ENCODE measurements at places on chromosomes 5 and 9. TPM values are rescaled to one million over a fixed set of nuclear protein-coding genes. Genes with fewer than 3 reads are reported as not detected.

CCL27 gene
- total RNA-seq: 0.67 TPM

SNCB gene
- total RNA-seq: not detected

CDH10 gene
- 11.0 TPM for total RNA-seq

IL5 gene
- not detected for total RNA-seq

SPINK6 gene
- not detected for total RNA-seq

DNA sequence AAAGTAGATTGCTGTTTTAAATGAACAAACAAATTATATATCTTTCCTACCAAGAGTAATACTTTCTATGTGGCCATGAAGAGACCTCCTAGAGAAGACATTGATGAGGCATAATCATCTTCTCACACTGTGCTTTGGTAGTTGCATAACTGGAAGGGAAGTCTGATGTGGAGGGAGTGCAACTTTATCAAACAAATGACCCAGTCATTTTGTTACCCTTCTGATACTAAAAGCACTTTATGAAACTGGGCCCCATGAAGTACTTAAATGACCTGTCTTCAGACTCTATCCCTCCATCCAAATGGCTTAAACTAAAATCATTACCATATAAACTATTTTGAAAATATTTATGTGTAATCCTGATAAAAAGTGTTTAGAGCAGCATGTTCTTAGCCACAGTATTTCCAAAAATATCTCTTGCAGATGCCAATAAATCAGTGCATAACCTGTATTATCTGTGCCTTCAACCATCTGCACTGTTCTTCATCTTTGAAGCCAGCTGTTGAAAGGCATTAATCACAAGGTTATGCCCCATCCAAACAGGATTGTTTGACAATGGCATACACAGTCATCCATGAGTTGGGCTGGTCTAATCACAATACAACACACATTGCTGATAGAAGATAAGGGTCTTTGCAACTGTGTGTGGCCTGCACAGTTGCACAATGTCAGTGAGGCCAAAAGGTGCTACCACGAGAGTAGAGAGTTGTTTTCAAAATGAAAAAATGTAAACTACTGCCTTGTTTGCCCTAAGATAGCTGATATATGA lies 31.9 kb upstream of the MIER3 start:
- DNase-seq: no peak

DNA sequence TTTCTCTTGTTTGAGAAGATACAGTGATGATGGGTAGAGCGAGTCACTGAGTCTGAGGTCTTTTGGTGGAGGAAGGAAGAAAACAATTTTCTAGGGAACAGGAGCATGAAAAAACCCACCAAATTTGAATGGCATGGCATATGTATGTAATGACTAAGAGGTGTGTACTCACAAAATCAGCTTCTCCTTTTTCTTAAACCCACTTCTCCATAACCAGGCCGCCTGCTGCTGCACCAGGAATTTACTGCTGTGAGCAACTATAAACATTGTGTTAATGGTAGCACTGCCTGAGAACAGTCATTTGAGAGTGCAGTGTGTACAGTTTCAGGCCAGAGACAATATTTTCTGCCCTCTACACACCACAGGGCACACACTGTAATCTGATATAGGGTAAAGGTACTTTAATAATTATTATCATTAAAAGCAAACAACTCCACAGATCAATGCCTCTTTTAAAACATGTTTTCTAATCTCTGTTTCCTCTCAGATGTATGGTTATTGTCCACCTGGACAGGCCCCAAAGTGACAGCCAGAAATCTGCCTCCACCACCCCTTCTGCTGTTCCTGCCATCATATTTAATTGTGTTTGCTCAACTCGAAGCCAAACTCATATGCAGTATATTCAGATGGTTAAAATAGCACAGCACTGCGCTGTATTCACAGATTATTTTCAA lies 241.6 kb downstream of the KIAA0825 start:
- no peak for DNase-seq

DNA sequence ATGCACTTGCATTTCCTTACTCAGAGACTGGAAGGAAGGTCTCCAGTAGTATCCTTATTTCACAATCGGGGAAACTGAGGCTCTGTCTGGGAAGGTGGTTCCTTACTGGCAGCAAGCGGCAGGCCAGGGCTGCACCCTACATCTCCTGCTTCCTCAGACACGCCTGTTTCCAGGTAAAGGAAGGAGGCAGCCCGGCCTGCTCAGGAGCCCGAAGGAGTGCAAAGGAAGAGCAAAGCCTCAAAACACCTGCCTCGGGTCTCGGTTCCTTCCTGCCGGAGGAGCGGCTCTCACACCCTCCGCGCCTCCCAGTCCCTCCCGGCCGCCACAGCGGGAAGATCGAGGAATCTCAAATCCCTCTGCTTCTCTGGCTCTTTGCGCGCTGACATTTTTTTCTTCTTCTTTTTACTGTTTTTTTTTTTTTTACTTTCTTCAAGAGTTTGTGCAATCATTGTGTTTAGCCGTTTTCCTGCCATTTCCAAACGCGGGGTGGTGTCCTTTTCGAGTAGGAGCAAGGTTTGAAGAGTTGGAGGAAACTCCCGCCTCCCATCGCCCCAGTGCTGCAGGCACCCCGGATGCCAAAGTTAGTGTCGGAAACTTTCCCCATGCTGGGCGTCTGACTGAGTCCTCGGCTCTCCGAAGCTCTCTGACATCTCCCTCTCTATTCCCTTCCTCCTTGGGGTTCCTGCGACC lies 1.0 kb downstream of the GGTA1 start:
- no peak for DNase-seq

DNA sequence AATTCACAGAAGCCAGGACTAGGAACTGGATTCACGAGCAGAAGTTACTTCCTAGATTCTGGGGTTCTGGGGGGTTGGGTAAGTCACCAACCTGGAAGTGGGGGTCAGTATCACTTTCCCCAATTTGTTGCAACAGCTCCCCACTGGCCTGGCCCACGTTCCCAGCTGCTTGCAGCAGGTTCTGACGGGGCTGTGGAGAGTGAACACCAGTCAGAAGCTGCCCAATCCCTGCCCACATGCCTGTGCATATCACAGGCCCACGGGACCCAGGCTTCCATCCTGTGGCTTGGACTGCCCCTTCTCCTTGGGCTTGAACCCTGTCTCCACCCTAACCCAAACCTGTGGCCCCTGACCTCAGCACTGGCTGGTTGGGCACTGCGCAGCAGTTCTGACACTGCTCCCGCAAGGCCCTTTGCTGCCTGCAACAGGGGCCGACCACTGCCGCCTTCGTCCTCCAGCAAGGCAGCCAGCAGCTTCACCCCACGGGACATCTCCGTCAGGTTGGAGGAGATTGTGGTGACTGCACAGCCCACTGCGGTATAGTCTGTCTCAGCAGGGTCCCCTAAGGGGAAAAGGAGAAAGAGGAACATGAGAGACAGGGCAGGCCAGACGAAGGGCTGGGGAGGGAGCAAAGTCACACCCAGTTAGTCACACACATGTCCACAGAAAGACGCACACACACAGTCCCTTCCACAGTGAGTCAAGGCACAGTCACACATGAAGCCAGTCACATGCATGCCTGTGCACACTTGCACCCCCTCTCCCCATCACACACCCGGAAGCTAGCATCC lies 13.1 kb downstream of the TLN1 start:
- DNase-seq: no peak

DNA sequence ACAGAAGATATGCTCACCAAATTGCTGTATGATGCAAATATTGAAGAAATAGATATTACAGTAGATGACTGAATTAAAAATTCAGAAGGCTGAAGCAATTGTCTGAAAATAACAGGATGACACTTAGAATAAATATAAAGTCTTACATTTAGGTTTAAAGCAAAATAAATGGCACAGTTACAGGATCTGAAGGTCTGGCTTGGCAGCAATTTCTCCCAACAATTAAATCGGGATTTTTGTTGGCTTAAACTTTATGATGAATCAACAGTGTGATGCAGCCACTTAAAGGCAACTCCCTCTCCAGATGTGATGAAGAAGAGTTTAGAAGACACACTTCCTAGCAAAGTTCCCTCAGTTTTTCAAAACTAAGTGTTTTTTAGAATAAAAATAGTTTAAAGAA lies 80.5 kb downstream of the NREP start:
- DNase-seq: no peak

DNA sequence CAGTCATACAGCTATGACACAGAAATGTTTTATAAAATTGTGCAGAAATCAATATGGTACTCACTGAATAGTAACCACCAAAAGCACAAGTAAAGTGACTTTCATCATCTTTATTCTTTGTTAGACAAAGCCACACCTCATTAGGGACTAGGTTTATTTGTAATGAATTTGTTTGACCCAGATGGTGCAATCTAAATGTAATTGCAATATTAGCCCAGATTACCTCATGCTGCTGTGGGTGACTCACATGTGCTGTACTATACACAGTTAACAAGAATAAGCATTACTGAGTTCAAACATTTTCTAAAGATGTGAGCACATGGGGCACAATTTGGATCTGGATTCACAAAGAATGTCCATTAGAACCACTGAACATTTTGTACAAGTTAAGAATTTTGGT lies 759.3 kb upstream of the TYRP1 start:
- DNase-seq: no peak

DNA sequence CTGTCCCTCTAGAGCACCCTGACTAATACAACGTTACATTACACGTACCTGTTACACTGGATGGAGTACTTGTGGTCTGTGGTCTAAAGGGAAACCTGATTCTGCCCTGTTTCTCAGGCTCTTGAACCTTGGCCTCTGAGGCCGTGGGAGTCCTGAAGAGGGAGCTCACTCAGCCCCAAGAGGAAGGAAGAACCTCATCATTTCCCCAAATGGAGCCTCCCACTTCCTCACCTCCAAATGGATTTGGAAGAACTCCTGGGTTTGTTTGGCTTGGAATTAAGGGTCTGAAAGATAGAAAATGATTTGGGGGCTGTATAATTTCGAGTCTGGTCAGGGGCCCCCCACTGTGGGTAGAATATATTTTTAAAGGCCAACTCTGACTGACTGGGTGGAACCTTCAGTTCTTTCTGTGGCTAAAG lies 200.2 kb downstream of the SEMA6A start:
- no peak for DNase-seq

DNA sequence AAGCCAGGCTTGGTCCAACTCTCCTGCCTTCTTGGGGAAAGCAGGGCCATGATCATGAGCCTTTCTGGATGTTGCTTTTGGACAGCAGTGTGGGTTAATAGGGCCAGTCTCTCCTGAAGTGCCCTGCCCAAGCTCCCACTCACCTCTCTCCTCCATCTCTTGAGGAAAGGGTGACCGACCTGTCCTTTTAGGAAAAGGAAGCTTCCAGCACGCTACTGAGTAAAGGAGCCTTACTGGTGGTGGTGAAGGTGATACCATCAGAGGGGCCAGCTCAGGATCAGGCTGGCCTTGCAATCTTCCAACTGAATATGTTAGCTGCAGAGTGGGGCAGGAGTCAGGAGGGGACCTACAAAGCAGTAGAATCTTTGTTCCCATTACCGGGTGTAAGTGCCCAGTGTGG lies 2.2 kb upstream of the RGS3 start:
- DNase-seq: no peak

DNA sequence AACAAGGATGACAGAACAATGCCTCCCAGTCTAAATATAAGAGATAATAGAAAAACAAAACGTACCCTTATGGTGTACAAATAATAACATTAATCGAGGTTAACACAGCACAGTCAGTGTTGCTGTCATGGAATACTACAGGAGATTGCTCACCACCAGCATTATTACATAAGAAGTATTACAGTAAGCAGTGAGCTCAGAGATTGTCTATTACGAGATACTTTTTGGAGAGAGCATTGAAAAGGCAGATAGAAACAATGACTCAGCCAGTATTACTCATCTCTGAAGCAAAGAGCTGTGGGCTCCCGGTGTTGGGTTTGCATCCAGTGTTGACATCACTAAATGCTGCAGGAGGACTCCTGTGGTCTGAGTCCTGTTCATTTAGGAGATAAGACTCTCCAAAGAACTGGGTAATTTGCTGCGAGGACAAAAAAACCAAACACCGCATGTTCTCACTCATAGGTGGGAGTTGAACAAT lies 191.9 kb upstream of the SEMA6A start:
- DNase-seq: no peak

DNA sequence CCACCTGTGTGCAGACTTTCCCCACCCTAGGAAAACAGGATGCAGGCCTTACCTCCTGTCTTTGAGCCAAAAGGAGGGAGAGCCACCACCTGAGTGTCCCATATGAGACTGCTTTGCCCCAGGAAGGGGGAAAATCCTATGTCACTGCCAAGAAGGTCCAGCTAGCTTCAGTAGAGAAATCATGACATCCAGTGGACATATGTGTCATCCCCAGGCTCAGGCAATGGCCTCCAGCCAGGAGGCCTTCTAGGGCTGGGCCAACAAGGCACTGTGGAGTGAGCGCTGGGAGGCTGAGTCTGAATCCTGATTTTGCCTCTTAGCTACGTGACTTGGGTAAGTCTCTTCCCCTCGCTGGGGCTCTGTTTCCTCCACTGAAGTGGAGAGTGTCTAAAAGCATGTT lies 60.2 kb downstream of the SMIM23 start:
- DNase-seq: no peak

- DNase-seq: no peak
Observed at GRCh38 chr9:129347316-129348120, 169.5 kb upstream of the IER5L start.

DNA sequence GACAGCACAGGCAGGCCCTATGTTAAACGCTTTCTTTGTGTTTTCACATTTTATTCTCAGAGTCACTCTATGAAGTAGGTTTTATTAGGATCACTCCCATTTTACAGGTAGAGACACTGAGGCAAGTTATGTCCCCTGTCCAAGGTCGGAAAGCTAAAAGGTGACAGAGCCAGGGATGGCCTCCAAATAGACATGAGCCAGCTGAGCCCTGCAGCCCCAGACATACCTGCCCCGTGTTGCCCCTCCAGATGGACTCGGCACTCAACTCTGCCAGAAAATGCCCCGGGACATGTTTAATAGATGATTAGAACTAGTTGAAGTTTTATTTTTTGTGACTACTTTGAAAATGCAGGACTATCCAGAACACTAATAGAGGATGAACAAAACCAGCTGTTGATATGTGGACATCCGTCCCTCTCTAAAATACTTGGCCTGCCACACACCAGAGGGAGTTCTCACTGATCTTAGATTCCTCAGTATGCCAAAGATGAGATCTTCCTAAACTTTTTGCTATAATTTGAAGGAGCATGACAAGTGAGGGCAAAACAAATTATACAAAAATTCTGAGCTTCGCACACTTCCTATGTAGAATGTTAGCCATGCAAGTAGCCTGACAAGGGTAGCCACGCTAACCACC lies 258.6 kb upstream of the ADAMTS16 start:
- no peak for DNase-seq
